ENCODE measurements at places on chromosomes 16 and 17.

GRCh38 chr16:66099306-66099705, 267.2 kb upstream of the CDH5 start:
- no peak for DNase-seq

DNA sequence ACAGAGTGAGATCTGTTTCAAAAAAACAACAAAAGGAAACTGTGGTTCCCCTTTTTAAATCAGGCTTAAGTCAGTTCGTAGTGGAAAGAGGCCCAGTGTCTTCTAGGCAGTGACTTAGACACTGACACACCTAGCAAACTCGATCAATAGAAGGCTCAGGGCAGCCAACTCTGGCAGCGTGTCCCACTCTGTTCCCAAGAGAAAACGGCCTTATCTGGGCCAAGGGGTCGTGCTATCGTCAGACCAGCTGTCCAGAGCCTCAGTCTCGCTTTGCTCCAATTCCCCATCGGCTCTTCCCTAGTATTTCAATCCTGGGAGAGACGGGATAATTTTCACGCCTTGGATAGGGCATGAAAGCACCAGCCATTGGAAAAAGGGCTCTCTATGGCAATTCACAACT, 72.9 kb downstream of the SLC5A11 start:
- DNase-seq: no peak

DNA sequence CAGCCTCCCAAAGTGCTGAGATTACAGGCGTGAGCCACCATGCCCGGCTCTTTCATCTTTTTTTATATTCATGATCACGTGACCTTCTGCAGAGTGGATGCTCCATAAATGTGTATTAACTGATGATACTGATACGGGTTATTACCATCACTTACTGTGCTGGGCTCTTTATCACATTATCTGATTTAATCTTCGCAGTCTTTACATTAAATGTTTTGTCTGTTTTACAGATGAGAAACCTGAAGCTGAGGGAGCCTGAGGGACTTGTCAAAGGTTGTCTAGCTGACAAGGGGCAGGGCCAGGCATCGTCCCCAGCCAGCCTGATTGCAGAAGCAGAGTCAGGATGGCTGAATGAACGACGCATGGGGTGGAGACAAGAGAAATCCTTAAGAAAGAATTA, 104.4 kb downstream of the NTN1 start:
- no peak for DNase-seq

DNA sequence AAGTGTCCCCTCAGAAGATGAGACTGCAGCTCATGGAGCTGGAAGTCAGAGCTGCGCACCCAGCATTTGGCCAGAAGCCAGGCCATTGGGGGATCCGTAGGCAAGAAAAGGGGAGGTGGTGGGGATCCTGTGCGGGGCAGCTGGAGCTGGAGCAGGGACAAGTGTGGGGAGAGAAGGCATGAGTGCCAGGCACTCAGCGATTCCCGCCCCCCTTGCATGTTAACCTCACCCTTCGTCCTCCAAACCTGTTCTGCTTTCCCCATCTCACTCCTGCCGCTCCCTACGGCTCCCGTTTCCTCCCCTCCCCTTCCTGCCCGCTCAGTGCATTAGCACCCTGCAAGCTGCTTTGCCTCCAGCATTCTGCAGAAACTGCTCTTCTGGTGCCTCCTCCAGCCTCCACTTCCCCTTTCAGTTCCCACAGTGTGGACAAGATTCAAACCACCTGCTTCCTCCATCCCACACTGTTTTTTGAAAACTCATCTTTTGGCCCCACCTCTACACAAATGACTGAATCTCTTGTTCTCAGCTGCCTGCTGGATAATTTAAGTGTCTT, 5.6 kb downstream of the ALOX15 start:
- no peak for DNase-seq

- no peak for DNase-seq
Measured at GRCh38 chr17:18946536-18946935, 5.4 kb upstream of the SLC5A10 start.

DNA sequence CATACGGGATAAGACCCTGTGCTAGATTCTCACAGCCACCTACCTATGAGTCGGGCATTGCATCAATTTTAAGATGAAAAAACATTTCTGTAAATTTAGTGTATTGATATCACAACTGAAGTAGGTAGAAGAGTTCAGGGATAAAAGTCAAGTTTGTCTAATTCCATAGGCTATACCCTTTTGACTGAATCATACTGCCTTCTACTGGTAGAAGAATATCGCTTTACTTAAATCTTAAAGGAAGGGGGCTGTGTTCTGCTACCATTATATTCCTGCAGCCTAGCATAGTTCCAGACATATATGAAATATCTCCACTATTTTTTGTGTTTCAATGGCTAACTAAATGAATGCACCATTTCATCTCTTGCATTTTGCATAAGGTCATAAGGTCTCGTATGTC, 1128.6 kb downstream of the CDH8 start:
- DNase-seq: no peak

- DNase-seq: no peak
Measured at GRCh38 chr17:48973806-48974205, 5.4 kb upstream of the GIP start.

Data from 8988T (cell line).